ENCODE measurements at places on chromosomes 11 and 22.

GRCh38 chr11:91776655-91777054 lies 448.0 kb upstream of the FAT3 start:
- DNase-seq, result peak; percentile 40

- no peak for DNase-seq
Measured at GRCh38 chr22:39265143-39265886, 20.5 kb upstream of the PDGFB start.

DNA sequence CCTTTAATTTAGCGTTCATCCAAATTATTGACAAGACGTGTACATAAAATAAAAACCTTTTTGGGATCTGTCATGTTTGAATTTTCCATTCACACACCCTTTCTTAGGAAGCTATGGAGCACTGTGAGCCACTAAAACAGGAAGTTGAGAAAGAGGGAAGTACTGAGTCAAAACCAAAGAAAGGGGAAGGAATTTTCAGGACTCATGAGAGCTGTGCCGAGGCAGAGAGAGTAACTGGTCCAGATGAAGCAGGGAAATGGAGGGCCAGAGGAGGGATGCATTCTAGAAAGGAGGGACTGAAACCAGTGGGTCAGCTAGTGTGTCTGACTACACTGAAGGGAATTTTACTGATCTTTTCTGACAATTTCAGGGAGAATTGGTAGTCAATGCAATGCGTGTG lies 24.9 kb downstream of the APLP2 start:
- no peak for DNase-seq

DNA sequence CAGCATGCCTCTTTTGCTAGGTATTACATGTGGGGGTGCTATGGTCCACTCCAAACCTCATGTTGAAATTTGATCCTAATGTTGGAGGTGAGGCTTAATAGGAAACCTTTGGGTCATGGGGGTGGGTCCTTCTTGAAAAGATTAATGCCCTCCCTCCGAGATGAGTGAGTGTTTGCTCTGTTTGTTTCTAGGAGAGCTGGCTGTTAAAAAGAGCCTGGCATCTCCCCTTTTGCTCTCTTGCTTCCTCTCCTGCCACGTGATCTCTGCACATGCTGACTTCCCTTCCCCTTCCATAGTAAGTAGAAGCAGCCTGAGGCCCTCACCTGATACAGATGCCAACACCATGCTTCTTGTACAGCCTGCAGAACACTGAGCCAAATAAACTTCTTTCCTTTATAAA lies 104.5 kb downstream of the FAT3 start:
- DNase-seq, result no peak

GRCh38 chr11:75822541-75822940 lies 7.5 kb downstream of the UVRAG start:
- DNase-seq, result no peak

Data from posterior cingulate gyrus (tissue), 11 donors.